Epithelial cell of esophagus (primary cell): ENCODE measurements at places on chromosomes 1 and 21.

GRCh38 chr1:153741986-153742385 is 14.1 kb downstream of the INTS3 start:
- DNase-seq = no peak

DNA sequence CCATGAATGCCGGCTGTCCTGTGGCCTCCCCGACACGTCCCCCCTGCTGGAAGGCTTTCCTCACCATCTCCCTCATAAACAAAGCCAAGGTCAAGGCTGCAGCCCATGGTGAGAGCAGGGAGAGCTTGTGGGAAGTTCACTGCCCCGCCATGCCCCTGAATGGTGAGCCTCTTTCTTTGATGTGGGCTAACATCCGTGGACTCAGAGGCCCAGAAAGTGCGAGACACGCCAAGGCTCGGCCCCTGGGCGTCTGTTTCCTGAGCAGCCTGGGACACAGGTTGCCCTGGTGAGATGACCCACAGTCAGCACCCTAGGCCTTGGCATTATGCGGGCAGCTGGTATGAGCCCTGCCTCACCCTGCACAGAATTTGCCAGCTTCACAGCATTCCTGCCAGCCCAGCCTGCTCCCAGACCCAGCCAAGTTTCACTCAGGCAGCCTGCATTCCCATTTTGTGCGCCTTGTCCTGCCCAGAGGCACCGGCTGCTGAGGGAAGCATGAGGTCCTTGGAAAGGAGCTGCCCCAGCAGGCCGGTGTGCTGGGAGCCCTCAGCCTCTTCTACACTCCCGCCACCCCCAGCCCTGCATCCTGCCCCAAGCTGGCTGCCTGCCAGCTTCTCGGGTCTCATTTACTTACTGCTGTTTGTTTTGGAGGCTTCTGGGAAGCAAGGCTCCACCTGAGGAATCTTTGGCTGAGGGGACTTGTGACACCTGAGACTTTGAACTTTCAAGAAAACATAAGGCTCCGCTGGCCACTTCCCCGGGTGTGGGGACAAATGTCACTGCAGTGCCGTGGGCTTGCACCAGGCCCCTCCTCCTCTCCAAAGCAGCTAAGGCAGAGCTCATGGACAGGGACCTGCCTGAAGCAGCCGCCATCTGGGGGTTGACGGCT is 31.9 kb downstream of the NEK2 start:
- DNase-seq = peak; percentile 68

DNA sequence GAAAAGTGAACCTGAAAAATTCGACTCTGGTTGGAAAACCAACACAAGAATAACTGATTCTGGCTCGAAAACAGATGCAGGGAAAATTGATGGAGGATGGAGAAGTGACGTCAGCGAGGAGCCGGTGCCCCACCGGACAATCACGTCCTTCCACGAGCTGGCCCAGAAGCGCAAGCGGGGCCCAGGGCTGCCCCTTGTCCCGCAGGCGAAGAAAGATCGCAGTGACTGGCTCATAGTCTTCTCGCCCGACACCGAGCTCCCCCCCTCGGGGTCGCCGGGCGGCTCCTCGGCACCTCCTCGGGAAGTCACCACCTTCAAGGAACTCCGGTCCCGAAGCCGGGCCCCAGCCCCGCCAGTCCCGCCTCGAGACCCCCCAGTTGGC is 1.9 kb downstream of the RUSC1 start:
- DNase-seq = peak; percentile 16

- DNase-seq = no peak
These were observed 28.8 kb downstream of the PLEKHO1 start for GRCh38 chr1:150178548-150178947.

DNA sequence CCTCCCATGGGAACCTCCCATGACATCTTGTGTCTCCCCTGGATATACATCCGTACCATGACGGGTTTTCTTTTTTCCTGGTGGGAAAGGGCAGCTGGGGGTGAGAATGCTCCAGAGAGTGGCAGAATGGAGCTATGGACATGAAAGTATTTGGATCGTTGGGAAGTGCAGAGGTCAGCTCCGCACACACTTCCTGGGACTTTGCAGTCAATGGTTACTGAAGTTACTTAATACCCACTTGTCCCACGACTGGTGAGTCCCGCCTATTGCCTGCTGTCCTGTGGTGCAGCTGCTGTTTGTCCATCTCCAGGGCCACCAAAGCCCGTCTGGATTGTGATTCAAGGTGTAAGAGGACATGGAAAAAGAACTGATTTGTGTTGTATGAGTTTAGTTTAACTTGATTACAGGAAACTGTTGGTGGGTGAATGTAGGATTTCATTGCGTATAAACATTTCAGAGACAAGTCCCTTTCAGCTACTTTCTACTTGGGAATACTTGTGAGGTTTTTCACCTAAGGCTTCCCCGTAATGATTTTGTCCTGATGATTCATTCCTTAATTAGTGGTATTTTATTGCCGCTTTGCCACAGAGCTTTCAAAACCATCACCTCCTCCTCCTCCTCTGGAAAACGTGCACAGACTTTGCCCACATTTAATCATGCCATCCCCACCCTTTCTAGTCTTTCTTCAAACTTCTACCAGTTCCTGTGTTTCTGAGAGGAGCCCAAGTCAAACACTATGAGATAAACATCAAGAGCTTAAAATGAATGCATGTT is 308.8 kb downstream of the KIF26B start:
- DNase-seq = no peak

DNA sequence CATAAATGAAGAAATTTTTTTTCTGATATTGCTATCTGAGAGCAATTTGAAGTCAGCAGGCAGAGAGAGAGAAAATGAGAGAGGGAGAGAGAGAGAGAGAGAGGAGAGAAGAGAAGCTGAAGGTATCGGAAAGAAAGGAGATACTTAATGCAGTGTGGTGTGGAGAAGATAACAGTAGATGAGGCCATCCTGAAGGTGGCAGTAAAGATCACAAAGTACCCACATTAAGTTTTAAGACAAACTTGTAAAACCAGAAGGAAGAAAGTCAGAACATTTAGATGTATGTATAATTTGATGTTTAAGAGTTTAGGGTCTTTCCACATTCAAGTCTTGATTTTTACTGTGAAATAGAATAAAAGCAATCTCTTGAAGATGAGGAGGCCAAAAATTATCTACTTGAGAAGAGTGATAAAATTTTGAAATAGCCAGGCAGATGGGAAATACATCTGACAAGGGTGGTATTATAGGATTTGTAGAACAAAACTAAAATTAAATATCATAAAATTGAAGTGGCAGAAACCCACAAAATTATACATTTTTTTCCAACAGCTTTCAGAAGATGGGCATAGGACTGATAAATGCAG is 1753.4 kb downstream of the MRPL39 start:
- DNase-seq = peak; percentile 7

DNA sequence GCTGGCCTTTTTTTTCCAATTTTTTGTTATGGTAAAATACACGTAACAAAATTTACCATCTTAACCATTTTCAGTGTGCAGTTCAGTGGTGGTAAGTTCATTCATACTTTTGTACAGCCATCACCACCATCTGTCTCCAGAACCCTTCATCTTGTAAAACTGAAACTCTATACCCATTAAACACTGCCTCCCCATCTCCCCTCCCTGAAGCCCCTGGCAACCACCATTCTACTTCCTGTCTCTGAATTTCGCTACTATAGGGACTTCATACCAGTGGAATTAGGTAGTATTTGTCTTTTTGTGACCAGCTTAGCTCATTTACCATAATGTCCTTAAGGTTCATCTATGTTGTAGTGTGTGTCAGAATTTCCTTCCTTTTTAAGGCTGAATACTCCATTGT is 8.7 kb downstream of the PKNOX1 start:
- DNase-seq = no peak

DNA sequence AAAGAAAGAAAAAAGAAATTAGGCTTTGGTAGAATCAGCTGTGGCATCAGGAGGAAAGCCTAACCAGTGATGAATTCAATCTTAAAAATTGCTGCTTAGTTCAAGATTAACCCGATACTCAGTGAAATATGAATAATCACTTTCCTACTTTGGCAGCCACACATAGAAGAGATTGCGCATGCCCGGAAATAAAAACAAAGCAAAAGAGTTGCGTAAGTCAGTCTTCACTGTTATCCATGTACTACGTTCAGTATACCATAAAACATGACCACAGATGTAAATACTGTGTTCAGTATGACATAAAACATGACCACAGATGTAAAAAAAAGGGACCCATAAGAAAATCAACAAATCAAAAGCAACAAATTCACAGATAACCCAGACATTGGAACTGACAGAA is 19.2 kb downstream of the CD1D start:
- peak; percentile 77 for DNase-seq

- DNase-seq = no peak
These were observed 272.6 kb downstream of the MATN1 start for GRCh38 chr1:30450818-30451233.

GRCh38 chr1:231541842-231542241 is 13.4 kb downstream of the TSNAX start:
- no peak for DNase-seq

DNA sequence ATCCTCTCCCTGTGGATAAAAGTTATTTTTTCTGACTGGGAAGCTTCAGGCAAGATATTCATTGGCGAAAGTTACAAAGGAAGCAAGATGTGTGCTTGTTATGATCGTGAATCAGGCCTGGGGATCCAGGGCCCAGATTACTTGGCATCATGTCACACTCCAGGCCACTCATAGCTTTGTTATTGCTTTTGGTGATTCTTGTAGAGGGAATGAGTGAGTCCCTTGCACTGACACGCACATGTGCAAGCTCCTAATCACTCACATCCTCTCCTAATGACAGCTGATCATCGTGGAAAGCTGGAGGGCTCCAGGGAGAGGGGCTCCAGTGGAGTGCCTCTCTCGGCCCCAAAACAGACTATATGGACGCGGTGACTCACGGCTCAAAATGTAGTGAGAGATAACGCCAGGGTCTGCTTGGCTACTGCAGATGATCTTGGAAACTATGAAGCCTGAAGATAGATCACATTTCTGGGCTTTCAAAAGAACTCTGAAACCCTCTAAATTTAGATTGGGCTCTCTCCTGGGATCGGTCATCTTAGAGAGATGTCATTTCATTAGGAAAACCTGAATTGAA is 481.1 kb upstream of the USP24 start:
- peak; percentile 70 for DNase-seq

DNA sequence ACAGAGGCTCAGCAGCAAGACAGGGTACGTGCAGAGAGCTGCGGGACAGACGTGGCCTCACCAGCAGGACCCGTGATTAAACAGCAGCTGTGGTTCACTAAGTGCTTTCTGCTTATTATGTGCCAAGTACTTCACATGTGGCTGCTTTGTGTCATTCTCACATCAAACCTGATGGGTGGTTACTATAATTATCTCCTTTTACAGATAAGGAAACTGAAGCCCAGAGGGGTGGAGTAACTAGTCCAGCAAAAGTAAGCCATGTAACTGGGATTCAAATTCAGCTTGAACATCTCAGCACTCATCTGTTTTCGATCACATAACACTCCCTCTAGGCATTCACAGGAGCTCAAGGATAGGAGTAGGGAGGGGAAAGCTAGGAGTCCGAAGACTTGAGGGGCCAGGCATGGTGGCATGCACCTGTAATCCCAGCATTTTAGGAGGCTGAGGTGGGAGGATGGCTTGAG is 50.8 kb upstream of the CLIC4 start:
- DNase-seq = no peak

DNA sequence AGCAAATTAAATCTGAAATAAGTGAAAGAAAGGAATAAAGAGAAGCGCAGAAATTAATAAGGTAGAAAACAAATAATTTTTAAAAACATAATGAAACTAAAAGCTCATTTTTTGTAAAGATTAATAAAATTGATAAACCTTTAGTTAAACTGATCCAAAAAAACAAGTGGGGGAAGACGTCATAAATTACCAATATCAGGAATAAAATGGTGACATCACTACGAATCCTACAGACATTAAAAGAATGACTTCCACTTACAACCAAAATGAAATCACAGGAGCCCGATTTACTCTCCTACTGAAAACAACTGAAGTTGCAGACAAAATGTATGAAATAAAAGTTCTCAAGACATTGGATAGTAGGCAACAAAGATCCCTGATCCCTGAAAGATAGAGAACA is 68.1 kb upstream of the IFFO2 start:
- no peak for DNase-seq

GRCh38 chr1:21831454-21831970 is 19.4 kb downstream of the LDLRAD2 start:
- DNase-seq = no peak

GRCh38 chr1:192598589-192598988 is 23.0 kb downstream of the RGS1 start:
- no peak for DNase-seq

- DNase-seq = no peak
These were observed 84.9 kb downstream of the C1orf21 start for GRCh38 chr1:184471686-184472085.

- DNase-seq = no peak
These were observed 23.2 kb downstream of the CDC42 start for GRCh38 chr1:22075718-22076117.

DNA sequence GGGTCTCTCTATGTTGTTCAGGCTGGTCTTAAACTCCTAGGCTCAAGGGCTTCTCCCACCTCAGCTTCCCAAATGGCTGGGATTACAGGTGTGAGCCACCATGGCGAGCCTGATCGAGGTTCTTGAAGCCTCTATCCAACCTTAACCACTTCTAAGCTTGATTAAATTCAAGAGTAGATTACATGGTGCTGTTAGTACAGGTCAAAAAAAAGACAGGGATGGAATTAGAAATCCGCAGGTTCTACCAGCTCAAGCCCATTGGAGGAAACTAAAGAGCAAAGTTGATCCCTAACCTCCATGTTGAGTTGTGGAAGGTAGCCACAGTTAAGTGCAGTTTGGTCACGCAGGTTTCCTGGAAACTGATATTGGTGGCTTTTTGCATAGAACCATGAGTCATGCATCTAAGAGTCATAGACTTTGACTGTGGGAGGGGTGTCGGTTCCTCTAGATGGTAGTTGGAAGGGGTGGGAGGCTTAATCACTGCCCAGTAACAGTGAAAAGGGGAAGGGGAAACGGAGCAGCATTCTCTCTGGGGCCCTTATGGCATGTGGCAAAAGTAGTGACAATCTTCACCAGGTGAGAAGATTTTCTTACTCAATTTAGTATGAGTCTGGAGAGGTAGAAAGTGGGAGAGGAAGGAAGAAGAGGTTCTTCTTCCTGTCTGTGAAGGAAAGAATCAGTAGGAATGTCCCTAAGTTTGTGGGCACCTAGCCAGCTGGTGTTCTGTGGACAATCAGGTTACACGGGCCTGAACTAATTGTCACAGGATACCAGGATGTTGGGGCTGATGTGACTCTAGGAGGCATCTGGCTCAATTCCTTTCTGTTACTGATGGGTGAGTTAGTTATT is 7.0 kb downstream of the CD53 start:
- DNase-seq = peak; percentile 40

- DNase-seq = peak; percentile 32
These were observed 57.6 kb upstream of the GNG12 start for GRCh38 chr1:67890857-67891256.

DNA sequence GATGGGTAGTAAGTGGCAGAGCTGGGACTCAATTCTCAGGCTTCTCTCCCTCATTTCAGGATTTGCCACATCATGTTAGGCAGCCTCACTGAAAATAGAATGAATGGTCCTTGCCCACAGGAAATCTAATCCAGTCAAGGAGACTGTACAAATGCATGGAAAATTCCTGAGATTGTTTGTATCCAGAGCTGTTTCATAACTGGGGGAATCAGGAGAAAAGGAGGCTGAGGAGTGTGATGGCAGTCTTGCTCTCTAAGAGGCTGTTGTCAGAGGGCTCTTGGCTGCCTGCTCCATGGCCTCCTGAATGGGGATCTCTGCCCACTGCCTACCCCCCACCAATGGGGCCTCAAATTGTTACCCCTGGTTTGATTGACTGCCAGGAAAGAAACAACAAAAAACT is 141.9 kb upstream of the TNR start:
- DNase-seq = no peak
